ENCODE measurements at places on chromosomes 3 and 15.

DNA sequence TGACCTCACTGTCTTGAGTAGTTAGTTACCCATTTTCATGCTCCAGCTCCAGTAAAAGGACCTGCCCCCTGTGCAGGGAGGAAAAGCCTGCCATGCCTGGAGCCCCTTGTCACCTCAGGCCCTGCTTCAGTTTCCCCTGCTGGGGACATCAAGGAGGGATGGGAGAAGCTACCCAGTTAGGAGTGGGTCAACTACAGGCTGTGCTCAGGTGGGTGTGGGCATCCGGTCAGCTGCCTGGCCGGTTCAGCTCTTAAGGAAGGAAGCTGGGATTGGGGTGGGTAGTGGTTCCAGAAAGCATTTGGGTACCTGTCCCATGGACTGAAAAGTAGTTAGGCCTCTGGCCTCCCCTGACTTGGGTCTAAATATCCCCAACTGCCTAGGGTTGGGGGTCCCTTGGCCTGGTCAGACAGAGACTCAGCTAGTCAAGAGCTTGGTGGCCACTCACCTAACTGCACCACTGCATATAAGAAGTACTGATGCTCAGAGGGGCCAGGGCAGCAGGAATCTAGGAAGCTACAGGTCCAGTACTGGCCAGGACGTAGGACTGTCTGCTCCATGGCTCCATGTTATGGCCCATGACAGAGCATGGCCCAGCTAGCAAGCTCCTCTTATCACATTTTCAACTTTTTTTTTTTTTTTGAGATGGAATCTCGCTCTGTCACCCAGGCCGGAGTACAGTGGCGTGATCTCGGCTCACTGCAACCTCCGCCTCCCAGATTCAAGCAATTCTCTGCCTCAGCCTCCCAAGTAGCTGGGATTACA lies 549 bp downstream of the LSMEM2 start:
- DNase-seq = no peak

GRCh38 chr3:126573492-126574117 lies 14.9 kb upstream of the C3orf22 start:
- DNase-seq = no peak

DNA sequence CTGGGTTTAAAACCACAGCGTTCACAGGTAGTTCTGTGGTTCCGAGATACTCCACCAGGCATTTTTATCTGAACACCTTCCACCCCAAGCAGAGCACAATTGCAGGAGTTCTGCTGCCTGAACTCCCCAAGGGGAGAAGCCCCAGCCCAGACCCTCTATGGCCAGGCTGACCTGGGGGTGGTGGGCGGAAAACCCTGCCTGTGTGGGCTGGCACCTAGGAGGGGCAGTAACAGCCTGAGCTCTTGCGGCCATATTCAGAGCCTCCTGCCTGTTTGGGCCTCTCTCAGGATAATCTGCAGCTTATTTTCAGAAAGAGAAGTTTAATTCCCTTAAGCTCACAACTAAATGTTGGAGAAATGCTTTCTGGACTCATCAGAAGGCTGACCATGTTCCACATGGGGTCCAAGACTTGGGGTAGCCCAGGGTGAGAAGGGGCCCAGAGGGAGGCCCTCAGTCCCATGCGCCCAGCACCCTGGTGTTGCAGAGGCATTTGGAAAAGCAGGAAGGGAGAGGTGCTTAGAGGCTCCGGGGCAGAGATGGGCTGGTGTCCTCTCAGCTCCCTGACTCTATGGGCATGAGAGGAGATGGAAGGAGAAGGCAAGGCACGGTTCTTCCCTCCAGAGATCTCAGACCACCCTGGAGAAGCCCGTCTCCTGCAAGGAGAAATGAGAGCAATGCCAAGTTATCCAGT lies 195.6 kb upstream of the TPM1 start:
- DNase-seq = no peak

DNA sequence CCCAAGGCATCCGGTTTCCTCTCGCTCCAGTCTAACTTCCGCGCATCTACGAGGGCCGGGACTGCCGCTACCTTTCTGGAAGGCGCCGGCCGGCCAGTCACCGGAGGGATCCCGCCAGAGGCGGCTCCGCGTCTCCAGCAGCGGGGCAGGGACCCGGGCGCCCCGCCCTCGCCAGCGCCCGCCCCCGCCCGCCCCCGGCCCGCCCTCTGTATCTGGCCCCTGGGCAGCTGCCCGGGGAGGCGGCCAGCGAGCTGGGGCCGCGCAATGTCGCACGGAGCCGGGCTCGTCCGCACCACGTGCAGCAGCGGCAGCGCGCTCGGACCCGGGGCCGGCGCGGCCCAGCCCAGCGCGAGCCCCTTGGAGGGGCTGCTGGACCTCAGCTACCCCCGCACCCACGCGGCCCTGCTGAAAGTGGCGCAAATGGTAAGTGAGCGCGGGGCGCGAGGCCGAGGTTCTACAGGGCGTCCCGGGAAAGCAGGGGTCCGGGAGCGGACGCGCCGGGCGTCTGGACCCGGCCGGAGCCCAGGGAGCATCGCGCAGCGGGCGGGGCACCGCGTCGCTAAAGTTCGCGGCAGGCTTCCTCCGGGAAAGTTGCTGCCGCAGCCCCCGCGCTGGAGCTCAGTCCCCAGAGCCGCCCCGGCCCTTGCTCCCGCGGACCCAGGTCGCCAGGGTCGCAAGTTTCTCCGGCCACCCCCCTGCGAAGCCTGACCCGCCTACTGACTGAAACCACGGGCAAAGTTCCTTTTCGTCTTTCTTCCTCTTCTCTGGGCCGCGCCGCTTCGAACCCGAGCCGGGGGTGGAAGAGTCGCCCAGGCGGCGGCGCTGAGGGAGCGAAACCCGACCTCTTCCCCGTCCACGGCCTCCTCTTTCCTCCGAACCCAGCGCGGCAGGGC lies at the start of gene CMTM7:
Gene CMTM7, plus strand, starts transcription at position 211 of the 893 bp plus-strand sequence. Its CDS starts 54 bp downstream, at position 265.
- DNase-seq = no peak

- no peak for DNase-seq
Observed at GRCh38 chr15:39079296-39079847, 501.5 kb upstream of the THBS1 start.

DNA sequence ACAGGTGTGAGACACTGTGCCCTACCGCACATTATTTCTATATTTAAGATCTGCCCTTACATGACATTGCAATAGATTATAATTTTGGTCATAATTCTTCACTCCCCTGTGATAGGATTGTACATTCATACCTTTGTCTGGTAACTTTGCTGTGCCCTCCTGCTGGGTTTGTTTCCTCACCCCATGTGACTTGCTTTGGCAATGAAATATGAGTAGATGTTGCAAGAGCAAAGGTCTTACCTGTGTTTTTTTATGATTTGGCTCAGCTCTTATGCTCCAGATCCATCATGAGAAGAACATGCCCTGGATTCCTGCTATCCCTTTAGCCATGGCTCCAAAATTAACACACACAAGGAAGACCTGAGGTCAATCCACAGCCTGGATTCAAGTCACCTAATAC lies 137.7 kb upstream of the EOMES start:
- DNase-seq = no peak

DNA sequence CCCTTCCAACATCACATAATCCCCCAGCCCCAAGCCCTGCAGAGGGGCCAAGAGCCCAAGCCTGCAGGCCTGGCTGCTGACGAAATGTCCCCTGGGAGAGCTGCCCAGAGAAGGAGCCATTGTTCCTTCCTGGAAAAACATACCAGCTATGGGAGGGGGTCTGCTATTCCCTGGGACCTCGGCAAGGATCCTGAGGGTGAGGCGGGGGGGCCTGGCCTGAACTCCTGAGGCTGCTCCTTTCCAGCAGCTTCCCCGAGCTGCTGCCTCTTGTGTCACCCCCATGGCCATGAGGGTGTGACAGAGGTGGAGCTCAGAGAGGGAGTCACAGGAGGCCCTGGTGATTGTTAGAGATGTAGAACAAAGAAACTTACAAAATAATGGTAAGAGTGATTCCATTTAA lies 12.9 kb downstream of the LOXL1 start:
- no peak for DNase-seq

DNA sequence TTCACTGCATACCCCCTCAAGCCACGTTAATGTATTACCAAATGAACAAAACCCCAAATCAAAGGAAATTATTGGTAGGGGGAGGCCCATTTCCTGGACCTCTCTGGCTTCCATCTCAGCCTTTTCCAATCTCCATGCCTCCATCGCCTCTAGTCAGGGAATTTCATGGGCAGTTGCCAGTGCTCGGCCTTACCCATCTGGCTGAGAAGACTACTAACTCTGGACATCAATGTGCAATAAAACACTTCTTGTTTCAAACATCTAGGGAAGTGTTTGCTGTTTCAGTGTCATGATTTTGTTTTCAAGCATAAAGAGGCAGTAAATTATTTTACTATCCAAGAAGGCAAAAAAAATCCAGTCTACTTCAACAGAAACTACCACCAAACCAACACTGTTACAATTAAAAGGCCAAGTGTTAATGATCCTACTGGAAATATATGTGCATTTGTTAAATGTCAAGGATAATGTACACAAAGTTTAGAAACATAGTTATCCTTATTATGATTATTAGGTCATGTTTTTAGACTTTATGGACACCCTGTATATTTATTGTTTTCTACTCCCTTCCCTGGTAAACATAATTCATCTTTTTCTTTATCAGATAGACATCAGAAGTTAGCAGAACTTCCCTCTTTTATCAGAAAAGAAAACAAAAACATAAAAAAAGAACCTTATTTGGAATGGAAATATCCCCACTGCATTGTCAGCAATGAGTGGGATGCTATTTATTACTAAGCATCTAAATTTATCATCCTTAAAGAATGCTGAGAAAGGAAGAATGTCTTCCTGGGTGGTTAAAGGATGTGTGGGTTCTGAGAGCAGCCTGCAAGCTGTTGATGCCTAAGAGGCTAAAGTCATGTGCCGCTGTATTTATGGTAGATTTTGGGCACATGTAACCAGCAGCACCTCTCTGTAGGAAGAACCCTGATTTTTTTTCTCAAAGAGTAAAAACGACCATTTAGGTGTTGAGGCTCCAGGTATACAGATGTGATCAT lies 15.2 kb downstream of the LDHAL6B start:
- no peak for DNase-seq

DNA sequence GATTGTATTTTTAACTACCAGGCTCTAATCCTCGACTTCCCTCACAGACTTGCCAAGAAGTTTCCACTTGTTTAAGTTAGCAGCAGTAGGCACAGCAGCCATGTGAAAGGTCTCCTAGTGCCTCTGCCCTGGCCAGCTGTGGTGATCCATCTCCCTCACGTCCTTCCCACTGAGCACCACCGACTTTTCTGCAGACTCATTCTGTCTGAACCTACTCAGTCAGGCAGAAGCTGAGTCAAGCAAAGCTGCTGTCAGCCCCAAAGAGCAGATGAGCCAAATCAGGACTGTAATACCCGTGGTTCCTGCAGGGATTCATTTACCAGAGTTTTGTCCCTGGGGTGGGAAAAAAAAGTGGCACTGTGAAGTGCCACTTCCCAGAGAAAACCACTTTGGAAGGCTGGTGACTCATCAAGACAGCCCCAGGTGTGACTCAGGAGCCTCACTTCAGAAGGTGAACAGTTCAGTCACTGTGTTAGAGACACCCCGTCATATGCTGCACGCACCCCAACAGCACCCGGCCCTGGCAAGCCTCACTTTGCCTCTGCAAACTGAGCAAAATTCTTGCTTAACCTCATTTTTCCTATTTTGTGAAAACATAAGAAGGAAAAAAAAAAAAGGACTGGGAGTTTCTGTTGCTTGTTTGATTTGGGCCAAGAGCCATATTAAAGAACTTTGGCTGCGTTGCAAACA lies 76.0 kb downstream of the WWTR1 start:
- DNase-seq = no peak

GRCh38 chr3:55893045-55893664 lies 406.0 kb upstream of the WNT5A start:
- no peak for DNase-seq

DNA sequence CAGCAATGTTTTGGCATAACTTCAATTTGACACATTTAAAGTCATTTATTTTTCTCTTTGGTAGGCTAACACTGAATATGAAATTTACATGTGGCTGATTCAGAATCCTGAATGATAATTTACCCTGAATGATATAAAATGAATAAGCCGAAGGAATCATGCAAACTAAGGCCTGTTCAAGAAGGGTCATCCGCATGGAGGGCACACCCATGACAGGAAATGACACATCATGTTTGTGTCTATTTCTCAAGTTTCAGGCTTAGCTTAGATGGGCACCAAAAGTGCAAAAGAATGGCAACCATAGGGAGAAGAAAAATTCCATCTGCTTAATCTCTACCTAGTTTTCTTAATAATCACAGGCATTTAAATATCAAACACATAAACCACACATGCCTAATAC lies 141.5 kb downstream of the DUT start:
- DNase-seq = no peak

- no peak for DNase-seq
Observed at GRCh38 chr3:184496933-184497332, 64.7 kb upstream of the EPHB3 start.

DNA sequence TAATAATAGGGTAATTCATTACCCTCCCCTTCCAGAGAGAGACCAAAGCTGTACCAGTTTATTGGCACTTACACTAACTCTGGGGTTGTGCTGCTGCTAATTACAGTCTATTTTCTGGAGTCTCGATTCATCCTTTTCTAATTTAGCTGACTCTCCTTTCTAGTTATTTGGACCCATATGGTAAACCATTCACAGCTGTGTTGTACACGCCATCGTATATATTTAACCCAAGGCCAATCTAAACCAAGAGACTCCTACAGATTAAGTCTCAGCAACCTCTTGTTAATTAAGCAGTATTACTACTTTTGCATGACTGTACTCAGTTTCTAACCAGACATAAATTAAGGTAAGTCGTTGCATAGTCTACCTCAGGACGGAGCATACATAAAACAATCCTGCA lies 22.5 kb downstream of the ANXA2 start:
- DNase-seq = no peak

GRCh38 chr3:31094048-31094447 lies 199.6 kb upstream of the GADL1 start:
- no peak for DNase-seq

GRCh38 chr3:31219131-31219843 lies 313.4 kb upstream of the STT3B start:
- no peak for DNase-seq

- no peak for DNase-seq
Observed at GRCh38 chr15:67190326-67190725, 64.1 kb downstream of the AAGAB start.

- no peak for DNase-seq
Observed at GRCh38 chr3:53677413-53677812, 168.8 kb downstream of the CHDH start.

- no peak for DNase-seq
Observed at GRCh38 chr3:42850263-42850662, 25.4 kb downstream of the CYP8B1 start.

DNA sequence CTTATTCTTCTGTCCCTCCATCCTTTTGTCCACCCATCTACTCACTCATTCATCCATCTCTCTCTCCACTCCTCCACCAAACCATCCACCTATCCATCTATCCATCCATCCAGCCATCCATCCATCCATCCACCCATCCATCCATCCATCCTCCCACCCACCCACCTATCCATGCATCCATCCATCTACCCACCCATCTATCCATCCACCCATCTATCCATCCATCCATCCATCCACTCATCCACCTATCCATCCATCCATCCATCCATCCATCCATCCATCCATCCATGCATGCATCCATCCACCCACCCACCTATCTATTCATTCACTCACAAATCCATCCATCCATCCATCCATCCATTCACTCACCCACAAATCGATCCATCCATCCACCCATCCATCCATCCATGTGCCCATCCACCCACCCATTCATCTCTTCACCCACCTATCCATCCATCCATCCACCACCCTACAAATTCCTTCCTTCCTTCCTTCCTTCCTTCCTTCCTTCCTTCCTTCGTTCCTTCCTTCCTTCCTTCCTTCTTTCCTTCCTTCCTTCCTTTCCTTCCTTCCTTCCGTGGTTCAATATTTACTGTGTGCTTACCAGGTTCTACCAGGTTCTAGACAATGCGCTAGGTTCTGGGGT lies 17.3 kb downstream of the ATP2B2 start:
- no peak for DNase-seq

GRCh38 chr3:71033681-71034220 lies 549.8 kb downstream of the FOXP1 start:
- DNase-seq = no peak

Data from stimulated activated CD8-positive, alpha-beta memory T cell treated with anti-CD3 and anti-CD28 coated beads, Interleukin-7, amount 100 ng/mL, for 1 hour (primary cell).